Non-pigmented ciliary epithelial cell (primary cell): ENCODE measurements at places on chromosomes 3 and 15.
A peak's percentile ranks its signal among the peaks of the same experiment; 100 is the strongest.

- no peak for DNase-seq
Measured at GRCh38 chr3:193130576-193130975, 110.4 kb upstream of the PLAAT1 start.

- no peak for DNase-seq
Measured at GRCh38 chr15:41331833-41332193, 578 bp downstream of the OIP5 start.

- no peak for DNase-seq
Measured at GRCh38 chr3:196974661-196975060, 6.0 kb upstream of the PIGZ start.

DNA sequence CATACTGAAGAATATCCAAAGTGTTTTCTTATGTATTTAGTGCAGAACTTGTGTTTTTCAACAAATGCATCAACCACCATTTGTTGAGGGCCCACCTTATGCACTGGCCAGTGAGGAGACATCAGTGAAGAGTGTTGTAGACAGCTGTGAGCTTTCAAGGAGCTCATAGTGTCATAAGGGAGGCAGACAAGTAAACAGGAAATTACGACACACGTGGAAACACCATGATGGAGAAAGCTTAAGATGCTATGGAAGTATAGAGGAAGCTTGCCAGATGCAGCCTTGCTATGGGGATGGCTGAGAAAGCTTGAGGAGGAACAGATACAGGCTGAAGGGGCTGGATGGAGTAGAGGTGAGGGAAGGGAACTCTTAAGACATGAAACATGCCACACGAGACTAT is 50.8 kb upstream of the PSMD6 start:
- DNase-seq = no peak

GRCh38 chr3:59246719-59247401 is 197.0 kb upstream of the CFAP20DC start:
- DNase-seq = no peak

DNA sequence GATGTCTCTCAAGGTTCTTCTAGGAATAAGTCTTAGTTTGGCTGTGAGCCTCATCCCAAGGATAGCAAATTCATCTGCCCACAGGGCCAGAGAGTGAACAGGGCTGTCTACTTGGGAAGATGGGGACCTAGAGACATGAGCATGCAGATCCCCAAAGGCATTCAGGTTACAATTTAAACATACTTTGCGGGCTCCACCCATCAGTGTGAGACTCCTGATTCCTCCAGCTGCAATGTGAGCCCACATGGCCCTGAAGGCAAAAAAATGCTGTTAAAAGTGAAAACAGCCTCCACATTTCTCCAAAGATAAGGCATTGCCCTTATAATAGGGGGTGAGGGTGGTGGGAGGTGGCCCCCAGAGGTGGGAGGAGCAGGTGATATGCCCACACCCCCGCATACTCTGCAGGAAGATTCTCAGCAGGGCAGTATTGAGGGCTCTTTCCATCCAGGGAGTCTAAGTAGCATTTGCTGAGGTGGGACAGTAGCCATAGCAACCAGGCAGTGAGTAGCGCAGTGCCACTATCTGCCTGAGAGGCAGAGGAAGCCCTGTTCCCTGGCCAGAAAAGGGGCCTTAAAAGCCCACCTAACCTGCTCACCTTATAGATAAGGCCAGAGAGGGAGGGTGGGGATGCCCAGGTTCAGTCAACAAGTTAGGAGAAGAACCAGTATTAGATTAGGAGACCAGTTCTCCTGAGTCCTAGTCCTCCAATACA is 31.2 kb downstream of the TGM4 start:
- no peak for DNase-seq

- DNase-seq = no peak
Measured at GRCh38 chr15:82103468-82103867, 57.6 kb upstream of the MEX3B start.

- no peak for DNase-seq
Measured at GRCh38 chr3:138642226-138642926, 33.8 kb downstream of the FAIM start.

DNA sequence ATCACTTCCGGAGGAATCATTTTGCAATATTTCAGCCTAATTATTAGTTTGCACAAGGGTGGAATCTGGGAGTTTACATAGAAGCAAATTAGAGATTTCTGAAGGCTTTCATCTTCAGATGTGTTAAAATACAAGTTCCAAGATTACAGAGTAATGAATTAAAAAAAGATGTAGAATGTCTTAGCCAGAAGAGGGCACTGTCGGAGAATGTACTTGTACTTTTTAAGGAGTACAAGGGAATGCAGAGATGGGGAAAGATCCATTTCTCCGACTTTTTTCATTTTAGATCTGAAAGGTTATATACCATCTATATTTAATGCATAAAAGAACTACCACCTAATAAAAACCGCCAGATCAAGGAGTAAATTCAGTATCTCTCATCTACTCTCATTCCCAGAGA is 43.1 kb upstream of the WDR5B start:
- DNase-seq = peak; percentile 14

DNA sequence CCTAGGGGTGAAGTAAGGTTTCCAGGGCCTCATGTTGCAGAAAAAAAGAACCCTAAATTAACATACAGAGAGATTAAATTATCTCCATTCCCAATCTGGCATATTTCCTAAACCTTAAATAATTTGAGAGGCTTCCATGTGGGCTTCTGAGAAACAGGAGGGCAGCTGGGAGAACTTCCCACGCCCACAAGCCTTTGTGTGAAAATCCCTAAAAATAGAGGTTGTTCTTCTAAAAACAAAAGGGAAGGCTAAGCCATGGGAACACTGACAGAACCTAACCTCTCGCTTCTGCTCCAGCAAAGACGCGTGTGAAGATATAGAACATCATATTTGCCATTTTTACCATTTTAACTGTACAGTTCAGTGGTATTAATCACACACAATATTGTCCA is 812 bp upstream of the SLC12A8 start:
- DNase-seq = no peak

DNA sequence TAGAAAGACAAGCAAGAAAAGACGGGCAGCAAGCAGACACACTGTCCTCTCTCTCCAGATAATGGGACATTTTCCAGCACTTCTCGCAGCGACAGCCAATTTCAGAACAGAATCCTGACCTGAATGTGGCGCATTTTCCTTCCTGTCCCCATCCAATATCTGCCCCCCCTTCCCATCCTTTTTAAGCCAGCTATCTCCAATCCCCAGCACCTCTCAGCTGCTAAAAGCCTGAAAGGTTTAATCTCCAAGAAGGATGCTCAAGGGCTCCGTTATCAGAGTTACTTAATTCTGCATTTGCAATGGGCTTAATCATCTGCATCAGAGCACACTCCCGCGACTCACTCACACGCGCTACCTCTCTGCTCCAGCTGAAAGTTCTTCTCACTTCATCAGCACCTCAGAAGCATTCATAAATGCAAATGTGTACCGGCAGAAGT is 50.5 kb downstream of the SRGAP3 start:
- no peak for DNase-seq

GRCh38 chr3:171829841-171830517 is 13.2 kb upstream of the TMEM212 start:
- no peak for DNase-seq

GRCh38 chr15:100311154-100311625 is 30.6 kb downstream of the ADAMTS17 start:
- DNase-seq = no peak

DNA sequence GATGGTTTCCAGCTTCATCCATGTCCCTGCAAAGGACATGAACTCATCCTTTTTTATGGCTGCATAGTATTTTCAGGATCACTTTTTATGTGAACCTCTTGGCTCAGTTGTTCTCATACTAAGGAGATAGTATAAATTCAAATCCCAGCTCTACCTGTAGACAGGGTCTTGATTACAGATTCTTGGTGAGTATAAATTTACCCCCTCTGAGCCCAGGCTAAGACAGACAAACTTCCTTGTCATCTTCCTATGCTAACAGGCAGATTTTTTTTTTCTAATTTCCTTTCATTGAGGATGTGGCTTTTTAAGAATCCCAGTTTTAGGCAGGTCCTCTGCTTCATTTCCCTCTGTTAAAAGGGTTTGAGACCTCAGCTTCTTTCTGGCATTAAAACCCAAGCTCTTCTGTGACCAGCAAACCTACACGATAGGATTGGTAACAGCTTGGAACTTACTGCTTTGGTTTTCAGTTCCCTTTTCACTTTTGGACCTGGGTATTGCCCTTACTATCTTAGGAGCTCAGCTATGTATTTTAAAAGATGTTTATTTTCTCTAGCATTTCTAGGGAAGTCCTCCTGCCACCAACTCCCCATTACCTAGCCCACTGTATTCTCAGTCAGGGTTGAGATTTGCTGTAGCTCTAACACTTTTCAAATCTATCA is 72.5 kb downstream of the VPS8 start:
- no peak for DNase-seq

DNA sequence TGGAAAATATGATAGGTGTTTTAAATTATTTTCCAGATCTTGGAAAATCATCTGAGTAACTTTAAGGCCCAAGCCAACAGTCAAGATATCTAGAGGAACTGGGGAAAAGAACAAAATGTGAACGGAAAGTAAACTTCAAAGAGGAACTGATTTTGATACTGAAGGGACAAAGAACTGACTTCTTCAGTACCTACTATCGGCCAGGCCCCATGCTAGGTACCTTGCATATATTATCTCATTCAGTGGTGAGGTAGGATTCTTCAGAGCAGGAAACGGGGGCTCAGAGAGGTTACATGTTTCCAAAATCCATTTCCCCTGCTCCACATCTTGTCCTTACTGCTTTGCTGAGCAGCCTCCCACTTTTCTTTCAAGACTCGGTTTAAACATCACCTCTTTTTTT is 9.8 kb upstream of the ZNF710 start:
- DNase-seq = no peak

GRCh38 chr15:96720251-96720650 is 389.8 kb downstream of the NR2F2 start:
- no peak for DNase-seq

- DNase-seq = no peak
Measured at GRCh38 chr15:81612631-81613030, 238.6 kb upstream of the TMC3 start.

DNA sequence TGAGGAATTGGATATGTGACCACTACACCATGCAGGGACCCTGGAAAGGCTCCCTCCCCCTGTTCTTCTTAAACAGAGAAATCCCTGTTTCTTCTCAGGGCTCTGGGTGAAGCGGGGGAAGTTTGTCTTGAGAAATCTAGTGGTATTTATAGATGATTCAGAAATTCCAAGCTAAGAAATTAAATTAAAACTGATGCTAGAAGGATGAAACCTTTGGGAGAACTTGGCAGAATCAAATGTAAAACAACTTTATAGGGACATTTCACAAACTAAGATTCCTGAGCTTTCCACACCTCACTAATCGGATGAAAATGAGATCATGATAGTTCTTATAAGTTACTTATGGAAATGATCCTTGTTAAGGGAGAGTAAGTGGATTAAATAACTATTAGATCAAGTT is 54.2 kb downstream of the FBXL2 start:
- no peak for DNase-seq

DNA sequence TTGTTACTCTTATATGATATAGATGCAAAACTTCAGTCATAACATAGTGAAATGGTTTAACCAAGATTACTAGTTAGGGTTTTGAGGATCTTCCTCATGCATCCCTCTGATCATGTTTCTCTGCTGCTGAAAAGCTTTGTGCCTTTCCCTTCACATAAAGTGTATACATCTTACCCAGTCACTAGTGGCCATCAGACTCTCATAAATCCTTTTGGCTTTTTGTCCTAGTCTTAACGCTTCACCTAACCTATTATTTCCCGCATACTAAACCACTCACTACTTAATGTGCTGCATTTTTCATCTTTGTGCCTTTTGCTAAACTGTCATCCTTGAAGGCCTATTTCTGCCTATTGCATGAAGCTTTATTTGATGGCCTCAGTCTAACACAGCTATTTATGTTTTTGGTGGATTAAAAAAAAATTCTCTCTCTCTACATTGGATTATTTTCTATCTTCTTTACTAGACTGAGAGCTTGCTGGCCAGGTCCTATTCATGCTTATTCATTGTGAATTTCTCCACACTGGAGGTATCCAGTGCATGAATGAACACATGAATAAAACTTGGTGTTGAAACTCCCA is 717.6 kb upstream of the GOLIM4 start:
- DNase-seq = no peak

GRCh38 chr3:154040283-154040682 is 80.9 kb upstream of the ARHGEF26 start:
- no peak for DNase-seq

- no peak for DNase-seq
Measured at GRCh38 chr3:3666664-3667063, 132.6 kb upstream of the LRRN1 start.

- no peak for DNase-seq
Measured at GRCh38 chr15:39974656-39975230, 40.8 kb downstream of the EIF2AK4 start.

GRCh38 chr15:90221246-90221900 is 12.4 kb downstream of the CIB1 start:
- no peak for DNase-seq

GRCh38 chr3:13006216-13006990 is 66.8 kb downstream of the IQSEC1 start:
- DNase-seq = no peak

GRCh38 chr15:88257311-88258092 is 963 bp upstream of the NTRK3 start:
- DNase-seq = no peak

DNA sequence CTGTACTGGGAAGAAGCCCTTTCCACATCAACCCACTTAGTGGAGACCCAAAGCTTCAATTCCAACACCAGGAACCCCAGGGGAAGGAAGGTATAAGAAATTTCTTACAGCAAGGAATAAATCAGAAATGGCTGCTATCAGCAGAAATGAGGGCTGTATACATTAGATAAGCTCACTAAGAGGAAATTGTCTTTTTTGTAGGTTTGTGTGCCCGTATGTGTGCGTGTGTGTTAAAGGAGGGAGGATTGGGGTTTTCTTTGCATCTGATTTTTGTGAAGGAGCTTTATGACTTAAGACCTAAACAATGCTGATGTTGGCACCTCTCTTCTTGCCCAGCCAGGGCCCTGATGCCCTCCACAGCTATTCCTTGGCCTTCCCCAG is 18.6 kb downstream of the ARRDC4 start:
- DNase-seq = no peak

DNA sequence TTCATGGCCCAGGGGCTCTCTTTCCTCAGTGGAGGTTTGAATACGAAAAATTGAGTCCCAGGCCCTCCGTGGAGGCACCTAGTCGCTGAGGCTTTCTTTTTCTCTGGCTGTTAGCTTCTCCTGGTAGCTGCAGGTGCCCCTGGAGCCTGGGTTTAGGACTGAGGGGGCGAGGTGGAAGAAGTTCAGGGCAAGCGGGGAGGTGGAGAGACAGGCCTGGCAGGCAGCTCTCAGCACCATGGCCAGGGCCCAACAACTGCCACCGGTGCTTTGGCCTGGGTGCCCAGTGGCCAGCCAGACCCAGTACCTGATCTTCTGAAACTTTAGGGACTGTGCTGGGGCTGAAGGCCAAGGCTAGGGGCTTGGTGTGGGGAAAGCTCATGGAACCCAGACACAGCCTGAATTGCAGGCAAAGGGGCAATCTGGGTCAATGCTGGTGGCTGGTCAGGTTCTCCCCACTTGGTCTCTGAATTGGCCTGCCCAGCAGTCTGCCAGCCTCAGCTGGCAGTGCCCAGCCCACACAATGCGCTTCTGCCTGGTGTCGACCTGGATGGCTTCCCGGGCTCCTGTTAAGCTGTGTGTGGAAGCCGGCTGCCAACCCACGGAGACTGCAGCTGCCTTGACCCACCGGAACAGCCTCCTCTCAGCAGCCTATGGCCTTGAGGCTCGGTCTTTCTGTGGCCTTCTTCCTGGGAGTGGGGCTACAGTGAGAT is 30.3 kb upstream of the POLG start:
- no peak for DNase-seq
